ENCODE measurements at places on chromosomes 3 and 15.

GRCh38 chr3:89635137-89635536 lies 527.7 kb downstream of the EPHA3 start:
- no peaks in the 10 kb centered on the region for H3K36me3 ChIP-seq
- H3K27me3 ChIP-seq = no peaks in the 10 kb centered on the region
- no peak overlapping the region for H3K4me3 ChIP-seq
- DNase-seq = no peak
- H3K4me1 ChIP-seq = no peaks in the 10 kb centered on the region

- H3K27ac ChIP-seq = no peak overlapping the region
- DNase-seq = peak; percentile 41
- H3K4me1 ChIP-seq = no peaks in the 10 kb centered on the region
- no peaks in the 10 kb centered on the region for H3K27me3 ChIP-seq
- no peaks in the 10 kb centered on the region for H3K36me3 ChIP-seq
Measured at GRCh38 chr15:20340931-20341661, 200.5 kb downstream of the GOLGA6L6 start.

GRCh38 chr3:111850537-111850936 lies 8.5 kb upstream of the PHLDB2 start:
- no peaks in the 10 kb centered on the region for H3K36me3 ChIP-seq
- DNase-seq = peak; percentile 61
- H3K4me1 ChIP-seq = peaks cover 2% of the 10 kb centered on the region

DNA sequence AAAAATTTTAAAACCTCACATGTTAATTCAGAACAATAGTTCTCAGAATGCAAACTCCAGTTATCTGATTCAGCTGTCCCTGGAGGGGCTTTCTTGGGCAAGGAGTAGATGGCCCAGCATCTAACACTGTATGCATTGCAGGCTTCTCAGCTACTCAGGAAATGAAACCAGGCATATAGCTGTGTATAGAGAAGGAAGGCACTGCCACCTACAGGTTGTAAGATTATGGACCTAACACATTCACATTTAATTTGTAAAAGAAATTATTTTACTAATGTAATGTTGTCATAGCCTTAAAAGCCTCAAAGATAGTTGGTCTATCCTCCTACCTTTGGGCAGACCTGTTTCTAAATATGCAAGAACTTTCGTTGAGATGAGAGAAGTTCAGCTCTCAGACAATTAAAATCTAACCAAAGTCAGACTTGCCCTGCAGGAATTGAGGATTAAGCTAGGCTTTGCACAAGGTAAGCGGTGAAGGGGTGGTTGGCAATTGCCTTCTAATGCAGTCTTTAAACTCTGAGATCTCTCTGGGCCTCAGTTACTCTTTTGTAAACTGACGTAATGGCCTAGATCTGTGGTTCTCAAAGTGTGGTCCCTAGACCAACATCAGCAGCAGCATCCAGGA lies 132.8 kb upstream of the SLC24A5 start:
- H3K36me3 ChIP-seq = no peaks in the 10 kb centered on the region
- H3K27me3 ChIP-seq = no peaks in the 10 kb centered on the region
- no peak overlapping the region for H3K4me3 ChIP-seq
- no peaks in the 10 kb centered on the region for H3K4me1 ChIP-seq

DNA sequence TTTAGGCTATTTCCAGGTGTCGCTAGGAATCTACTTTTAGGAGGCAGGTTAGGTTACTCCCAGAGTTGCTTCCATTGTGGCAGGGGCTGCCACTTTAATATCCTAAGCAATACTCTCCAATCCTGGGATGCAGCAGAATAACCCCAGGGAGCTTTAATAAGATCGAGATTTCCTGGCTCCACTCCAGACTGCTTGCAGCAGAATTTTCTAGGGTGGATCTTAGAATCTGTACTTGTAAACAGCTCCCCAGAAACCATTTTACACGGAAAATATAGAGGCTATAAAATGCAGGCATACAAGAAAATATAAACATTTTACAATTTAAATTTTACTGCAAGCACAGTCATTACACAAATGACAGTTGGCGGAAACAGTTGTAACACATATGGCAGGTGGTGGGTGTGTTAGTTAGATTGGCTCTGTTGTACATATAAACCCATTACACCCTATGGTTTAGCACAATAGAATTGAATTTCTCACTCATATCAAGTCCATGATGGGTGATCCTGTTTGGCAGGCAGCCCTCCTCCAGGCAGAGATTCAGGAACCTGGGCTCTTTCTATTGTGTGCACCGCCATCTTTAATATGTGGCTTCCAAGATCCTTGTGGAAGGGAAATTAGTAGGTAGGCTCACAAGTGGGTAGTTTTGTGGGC lies 35.0 kb upstream of the TNFAIP8L3 start:
- no peak for DNase-seq
- no peaks in the 10 kb centered on the region for H3K4me1 ChIP-seq
- no peak overlapping the region for H3K4me3 ChIP-seq
- no peaks in the 10 kb centered on the region for H3K36me3 ChIP-seq
- H3K27ac ChIP-seq = no peak overlapping the region
- H3K27me3 ChIP-seq = no peaks in the 10 kb centered on the region

GRCh38 chr3:3109407-3110298 lies 521 bp downstream of the IL5RA start:
- H3K4me1 ChIP-seq = no peaks in the 10 kb centered on the region
- H3K4me3 ChIP-seq = no peak overlapping the region
- H3K27ac ChIP-seq = no peak overlapping the region

GRCh38 chr3:133532951-133533350 lies 40.5 kb upstream of the CDV3 start:
- H3K27me3 ChIP-seq = no peaks in the 10 kb centered on the region
- no peaks in the 10 kb centered on the region for H3K4me1 ChIP-seq
- no peak overlapping the region for H3K4me3 ChIP-seq
- peak; percentile 66 for DNase-seq
- no peaks in the 10 kb centered on the region for H3K36me3 ChIP-seq

DNA sequence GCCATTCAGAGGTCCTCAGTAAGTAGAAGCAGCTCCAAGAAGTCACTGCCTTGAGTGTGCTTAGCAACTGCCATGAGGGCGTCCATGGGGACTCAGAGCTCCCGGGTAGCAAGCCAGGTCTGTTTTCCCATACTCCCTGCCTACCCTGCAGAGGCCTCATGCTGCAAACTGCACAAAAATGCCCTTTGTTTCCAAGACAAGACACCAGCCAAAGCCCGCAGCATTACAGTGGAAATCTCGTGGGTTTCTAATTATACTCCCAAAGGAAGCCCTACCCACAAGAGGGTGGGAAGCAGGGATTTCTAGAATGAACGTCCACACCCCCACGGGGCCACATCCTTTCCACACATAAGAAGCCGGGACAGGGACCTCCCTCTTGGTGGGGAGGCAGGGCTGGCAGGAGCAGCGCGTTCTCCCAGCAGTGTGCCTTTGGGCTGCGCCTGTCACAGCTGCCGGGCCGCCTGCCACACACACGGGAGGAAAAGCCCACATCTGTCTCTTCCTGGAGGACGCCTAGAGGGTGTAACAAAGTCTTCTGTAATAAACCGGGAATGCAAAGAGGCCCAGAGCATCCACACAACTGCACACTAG lies 31.1 kb downstream of the FAM174B start:
- DNase-seq = peak; percentile 49
- no peak overlapping the region for H3K4me3 ChIP-seq
- H3K4me1 ChIP-seq = no peaks in the 10 kb centered on the region
- no peaks in the 10 kb centered on the region for H3K27me3 ChIP-seq

DNA sequence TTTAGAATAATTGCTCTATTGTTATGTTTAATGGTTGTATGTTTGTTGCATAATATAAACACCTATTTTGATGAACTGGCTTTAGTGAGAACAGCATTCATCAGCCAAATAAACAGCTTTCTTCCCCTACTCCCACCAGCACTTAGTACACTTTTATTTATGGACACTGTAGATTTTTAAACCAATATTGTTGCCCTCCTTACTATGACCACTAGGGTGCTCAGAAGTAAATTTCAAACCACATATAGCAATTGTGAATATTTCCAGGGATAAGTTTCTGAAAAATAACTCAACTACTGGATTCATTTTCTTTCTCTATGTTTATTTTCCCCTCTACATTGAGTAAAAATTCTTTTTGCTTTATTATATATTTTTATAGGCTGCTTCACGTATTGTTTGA lies 84.7 kb upstream of the PTX3 start:
- no peaks in the 10 kb centered on the region for H3K36me3 ChIP-seq
- DNase-seq = no peak
- H3K4me3 ChIP-seq = no peak overlapping the region
- no peaks in the 10 kb centered on the region for H3K27me3 ChIP-seq
- no peak overlapping the region for H3K27ac ChIP-seq

DNA sequence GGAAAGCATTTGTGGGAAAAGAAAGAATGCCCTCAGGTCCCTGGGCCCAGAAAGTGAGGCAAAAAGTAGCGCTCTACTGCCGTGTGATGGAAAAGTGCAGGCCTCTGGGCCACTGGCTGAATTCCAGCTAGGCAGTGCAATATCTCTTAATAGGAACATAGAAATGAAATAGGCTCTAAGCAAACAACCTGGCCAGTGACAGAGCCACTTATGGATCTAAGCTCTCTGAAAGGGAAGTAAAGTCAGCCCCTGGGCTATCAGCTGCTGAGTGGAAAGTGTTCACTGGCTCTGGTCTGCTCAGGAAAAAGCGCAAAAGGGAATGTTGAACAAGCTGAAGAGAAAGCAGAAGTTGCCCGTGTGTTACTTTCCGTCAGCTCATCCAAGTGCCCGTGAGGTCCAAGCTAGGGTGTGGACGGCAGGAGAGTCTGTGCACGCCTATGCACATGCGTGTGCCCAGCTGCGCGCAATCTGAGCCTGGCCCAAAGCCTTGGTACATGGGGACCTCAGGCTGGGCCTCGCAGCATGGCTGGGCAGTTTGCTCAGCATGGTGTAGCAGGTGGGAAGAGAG lies 74.0 kb upstream of the RAD18 start:
- no peak overlapping the region for H3K4me3 ChIP-seq
- H3K36me3 ChIP-seq = no peaks in the 10 kb centered on the region
- H3K4me1 ChIP-seq = no peaks in the 10 kb centered on the region
- no peak overlapping the region for H3K27ac ChIP-seq
- no peak for DNase-seq
- H3K27me3 ChIP-seq = no peaks in the 10 kb centered on the region

GRCh38 chr3:154954757-154955156 lies 125.4 kb upstream of the MME start:
- H3K4me3 ChIP-seq = no peak overlapping the region
- no peaks in the 10 kb centered on the region for H3K27me3 ChIP-seq
- no peaks in the 10 kb centered on the region for H3K36me3 ChIP-seq
- no peak overlapping the region for H3K27ac ChIP-seq
- peak; percentile 13 for DNase-seq

GRCh38 chr3:58353722-58354553 lies 21.2 kb downstream of the PXK start:
- no peak overlapping the region for H3K4me3 ChIP-seq
- DNase-seq = no peak

DNA sequence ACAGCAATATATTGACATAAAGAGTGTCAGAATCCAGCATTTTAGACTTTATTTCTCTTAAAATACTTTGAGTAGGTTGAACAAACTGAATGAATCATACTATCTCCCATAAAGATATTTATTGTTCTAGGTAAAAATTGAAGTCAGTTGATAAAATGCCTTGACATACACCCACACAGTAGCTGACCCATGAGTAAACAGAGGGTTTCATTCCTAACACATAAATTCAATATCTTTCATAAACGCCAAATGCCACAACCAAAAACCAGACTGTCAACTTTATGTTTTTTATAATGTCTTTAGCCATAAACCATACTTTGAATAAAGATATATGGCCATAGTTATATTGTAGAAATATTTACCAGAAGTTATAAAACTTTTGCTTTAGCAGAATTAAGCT lies 742.4 kb downstream of the NAALADL2 start:
- H3K27ac ChIP-seq = no peak overlapping the region
- no peaks in the 10 kb centered on the region for H3K36me3 ChIP-seq
- no peaks in the 10 kb centered on the region for H3K4me1 ChIP-seq
- no peaks in the 10 kb centered on the region for H3K27me3 ChIP-seq
- no peak overlapping the region for H3K4me3 ChIP-seq

DNA sequence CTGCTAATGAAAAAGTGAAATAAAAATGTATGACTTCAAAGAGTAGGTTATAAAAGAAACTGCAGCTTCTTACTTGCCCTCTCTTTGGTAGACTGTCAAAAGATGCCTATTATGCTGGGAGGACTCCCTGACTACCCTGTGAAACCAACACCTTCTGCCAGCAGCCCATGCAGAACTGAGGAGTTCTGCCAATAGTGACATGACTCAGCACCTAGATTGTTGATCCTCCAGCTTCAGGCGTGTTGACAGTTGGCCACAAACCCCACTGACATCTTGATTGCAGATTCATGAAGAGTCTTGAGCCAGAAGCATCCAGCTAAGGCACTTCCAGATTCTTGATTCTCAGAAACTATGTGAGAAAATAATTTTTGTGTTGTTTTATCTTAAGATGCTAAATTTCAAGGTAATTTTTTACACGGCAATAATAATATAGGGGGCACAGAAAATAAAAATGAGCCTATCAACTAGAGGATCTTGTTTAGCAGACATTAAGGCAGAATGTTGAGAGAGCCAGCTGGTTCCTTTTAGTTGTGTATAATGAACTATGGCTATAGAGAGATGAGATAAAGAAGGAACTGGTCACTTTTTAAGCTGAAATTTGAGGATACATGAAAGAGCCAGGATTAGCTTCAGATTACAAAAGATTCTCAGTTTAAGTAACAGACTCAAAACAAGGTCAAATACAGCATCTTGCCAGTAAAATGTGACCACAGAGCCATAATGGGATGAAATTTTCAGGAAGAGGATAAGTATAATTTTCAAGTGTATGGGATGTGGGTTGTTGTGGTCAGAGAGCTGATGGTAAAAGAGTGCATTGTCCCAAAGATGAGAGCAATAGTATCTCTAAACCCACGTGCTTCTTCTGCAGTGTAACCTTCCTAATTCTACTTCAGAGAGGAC lies 588.7 kb upstream of the CBLB start:
- no peak for DNase-seq
- H3K4me1 ChIP-seq = no peaks in the 10 kb centered on the region
- no peak overlapping the region for H3K4me3 ChIP-seq
- no peaks in the 10 kb centered on the region for H3K27me3 ChIP-seq
- H3K36me3 ChIP-seq = no peaks in the 10 kb centered on the region

DNA sequence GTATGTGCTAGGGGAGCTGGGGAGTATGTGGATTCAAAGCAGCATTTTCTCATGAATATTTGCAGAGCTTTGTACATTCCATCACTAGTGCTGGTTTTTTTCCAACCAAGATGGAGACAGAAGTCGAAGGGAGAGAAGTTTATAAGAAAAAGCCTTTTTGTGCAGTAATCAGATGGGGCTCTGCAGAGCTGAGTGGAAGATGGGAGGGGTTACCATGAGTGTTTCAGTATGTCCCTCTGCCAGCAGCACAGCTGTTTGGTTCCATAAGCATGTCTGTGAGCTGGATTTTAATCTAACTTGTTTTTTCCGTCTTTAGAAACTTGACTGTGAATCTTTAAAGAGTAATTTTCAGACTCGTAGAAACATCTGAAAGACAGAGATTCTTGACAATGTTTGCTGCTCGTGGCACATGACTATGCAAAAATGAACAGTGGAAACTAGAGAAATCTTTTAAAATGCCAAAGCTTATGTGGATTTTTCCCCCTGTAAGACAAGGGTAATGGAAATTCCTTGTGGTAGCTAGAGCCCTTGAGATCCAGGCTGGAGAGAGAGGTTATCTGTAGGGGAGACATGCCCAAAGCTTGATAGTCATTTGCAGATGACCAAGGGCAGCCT lies 20.3 kb downstream of the STARD9 start:
- H3K27me3 ChIP-seq = no peaks in the 10 kb centered on the region
- H3K36me3 ChIP-seq = no peaks in the 10 kb centered on the region
- no peak overlapping the region for H3K27ac ChIP-seq

GRCh38 chr3:160163229-160163878 lies 61.9 kb upstream of the C3orf80 start:
- H3K27me3 ChIP-seq = no peaks in the 10 kb centered on the region
- H3K36me3 ChIP-seq = no peaks in the 10 kb centered on the region
- peak; percentile 42 for DNase-seq

All from trophoblast cell (in vitro differentiated cells and primary cell).